ENCODE measurements at places on chromosomes 5 and 9. TPM values are rescaled to one million over a fixed set of nuclear protein-coding genes. Genes with fewer than 3 reads are reported as not detected.

The GRIN3A gene
- not detected for total RNA-seq

The NMUR2 gene
- not detected for total RNA-seq

The GLIPR2 gene
- 17.0 TPM for total RNA-seq

The BTNL9 gene
- total RNA-seq, result 0.41 TPM

The PCDHGA12 gene
- total RNA-seq, result 0.10 TPM

DNA sequence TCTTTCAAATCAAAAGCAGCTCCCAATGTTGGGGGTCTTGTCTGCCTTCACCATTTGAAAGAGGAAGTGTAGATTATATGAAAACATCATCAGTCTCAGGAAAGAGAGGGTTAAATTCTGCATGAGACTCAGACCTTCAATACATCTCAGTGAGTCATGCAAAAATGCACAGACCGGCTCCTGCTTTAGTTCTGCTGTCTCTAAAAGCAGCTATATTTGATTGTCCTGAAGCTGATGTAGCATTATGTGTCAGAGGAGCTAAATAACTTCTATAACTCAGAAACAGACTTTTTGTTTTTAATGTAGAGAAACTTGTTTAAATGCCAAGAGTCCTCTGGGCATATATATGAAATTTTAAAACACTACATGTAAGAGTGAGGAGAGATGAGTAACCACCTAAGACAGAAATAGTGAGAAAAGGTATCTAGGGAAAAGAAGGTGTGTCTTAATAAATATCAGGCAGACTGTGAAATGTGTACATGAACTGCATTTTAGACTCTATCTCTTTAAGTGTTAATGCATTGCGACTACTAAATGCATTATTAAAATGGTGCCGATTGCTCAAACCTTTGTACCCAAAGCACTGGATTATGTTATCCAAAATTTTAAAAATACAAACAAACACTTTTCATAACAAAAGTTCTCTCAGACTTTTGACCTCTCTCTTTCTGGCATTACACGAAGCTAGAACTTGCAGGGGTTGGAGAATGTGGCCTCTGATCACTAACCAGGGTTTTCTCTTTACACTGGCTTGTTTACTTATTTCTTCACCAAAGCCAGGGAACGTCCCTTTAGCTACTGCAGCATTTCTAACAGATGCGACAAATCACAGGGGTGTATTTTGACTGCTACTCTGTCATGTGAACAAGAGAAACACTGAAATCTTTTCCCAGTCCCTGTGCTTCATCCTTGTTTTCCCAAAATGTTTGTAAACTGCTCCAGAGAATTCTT is 302.3 kb downstream of the ARL15 start:
- no peak for DNase-seq

- no peak for DNase-seq
These were observed 105.1 kb downstream of the PSD2 start for GRCh38 chr5:139900546-139901250.

DNA sequence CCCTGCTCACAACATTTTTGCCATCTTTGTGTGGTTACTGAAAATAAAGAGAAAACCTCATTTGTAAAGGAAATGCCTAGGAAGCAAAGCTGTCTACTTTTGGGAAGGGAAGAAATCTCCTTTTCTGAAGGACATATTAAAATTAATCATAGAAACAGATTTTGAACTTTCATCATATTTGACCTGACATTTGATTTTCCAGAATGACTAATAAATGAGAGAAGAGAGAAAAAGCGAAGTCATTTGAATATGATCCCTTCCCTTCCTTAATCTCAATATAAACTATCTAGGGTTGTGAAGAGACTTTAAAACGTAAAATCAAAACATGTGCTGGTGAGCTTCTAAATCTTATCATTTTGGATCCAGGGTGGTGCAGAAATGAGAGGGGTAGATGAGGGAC is 66.3 kb downstream of the FEM1C start:
- DNase-seq, result no peak

DNA sequence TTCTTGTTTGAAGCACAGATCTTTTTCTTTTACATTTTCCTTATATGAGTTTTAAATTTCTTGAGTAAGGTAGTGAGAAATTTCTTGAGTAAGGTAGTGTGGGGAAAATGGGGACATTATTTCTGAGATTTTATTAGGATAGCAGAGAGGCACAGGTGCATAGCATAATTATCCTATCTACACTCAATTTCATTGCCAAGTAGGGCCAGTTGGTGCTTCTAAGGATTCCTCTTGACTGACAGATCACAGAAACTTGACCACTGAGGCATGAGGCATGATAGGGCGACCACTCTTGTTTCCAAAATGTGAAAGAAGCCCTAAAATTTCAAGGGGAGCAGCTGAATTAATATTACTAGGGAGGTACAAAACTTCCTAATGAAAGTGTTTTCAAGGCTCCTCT is 31.4 kb upstream of the TMC1 start:
- DNase-seq, result no peak

DNA sequence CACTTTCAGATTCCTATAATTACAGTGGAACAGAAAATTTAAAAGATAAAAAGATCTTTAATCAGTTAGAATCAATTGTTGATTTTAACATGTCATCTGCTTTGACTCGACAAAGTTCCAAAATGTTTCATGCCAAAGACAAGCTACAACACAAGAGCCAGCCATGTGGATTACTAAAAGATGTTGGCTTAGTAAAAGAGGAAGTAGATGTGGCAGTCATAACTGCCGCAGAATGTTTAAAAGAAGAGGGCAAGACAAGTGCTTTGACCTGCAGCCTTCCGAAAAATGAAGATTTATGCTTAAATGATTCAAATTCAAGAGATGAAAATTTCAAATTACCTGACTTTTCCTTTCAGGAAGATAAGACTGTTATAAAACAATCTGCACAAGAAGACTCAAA is 29.5 kb downstream of the ZFYVE16 start:
- DNase-seq, result no peak

DNA sequence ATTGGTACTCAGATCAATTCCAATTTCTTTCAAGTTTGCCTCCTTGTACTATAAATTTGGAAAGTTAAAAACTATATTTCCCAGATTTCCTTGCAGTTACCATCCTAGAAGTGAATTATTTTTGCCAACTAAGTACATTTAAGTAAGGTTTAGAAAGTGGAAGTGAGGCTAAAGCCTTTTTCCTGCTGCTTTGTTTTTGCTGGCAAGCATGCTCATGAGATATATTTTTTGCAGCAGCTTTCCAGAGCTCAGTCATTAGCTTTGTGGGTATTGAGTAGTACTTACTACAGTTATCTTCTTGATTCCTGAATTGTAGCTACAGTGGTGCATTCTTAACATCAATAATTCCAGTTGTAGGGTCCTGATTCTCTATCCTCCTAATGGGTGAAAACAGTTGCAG is 3.5 kb upstream of the BTF3 start:
- DNase-seq, result no peak

DNA sequence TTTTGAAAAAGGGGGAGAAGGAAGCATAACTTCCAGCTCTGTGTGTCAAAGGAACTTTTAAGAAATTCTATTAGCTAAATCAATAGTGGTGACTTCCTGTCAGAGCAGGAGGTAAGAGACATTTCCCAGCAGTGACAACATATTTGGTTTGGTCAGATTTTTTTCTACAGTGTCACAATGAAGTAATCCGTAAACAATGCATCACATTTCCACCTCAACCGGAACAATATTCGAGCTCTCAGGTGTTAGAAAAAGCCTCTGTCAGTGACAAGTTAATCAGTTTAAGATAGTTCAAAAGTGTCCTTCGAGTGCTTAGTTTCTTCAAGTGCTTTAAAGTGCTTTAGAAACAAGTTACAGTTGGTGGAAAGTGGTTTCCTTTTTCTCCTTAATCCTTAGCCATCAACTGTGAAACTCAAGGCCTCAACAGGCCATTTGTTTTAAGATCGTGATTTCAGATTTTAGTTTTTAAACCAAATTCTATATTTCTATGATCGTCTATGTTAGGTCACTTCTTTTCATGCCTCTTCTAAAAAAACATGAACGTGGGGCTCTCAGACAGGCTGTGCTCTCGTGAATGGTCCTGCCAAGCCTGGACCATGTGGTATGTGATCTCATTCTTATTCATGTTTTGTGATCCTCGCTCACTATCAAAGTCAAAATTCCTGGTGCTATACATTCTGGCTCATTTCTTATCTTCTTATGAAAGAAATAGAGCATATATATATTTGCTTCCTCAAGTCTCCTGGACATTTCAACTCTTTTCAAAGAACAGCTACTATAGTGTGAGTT is 181.9 kb upstream of the HMHB1 start:
- no peak for DNase-seq

DNA sequence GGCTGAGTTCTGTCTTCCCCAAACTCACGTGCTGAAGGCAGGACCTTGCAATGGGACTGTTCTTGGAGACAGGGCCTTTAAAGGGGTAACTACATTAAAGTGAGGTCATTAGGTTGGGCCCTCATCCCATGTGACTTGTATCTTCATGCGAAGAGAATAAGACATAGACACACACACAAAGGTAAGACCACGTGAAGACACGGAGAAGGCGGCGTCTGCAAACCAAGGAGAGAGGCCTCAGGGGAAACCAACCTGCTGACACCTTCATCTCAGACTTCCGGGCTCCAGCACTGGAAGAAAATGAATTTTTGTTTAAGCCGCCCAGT is 50.7 kb upstream of the KCNMB1 start:
- DNase-seq, result no peak

DNA sequence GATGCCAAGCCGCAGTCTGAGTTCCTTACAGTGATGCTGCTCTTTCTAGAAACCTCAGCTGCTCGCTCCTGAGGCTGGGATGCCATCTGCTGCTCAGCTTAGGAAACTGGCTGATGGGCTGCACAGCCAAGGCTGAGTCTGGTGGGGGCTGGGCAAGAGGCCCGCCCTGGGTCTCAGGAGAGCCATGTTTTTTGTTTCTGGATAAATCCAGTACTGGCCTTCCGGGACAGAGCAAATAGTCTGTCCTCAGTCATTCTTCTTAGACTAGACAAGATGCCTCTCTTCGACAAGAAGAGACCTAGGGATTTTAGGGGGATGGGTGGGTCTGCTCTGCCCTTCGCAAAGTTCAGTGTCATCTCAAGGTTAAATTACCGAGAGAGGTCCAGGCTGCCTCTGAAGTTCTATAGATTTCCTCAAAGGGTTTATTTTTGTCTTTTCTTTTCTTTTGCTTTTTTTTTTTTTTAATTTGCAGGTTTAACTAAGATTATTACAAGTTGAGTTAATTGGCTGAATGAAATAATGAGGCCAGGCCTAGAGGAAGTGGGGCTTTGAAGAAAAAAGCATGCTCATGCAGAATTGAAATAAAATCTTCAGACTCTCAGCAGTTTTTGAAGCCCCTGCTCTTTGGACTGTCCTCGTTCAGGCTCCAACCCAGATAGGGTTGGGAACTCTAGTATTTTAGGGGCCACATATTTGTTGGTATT is 30.6 kb upstream of the MATR3 start:
- peak; percentile 67 for DNase-seq

DNA sequence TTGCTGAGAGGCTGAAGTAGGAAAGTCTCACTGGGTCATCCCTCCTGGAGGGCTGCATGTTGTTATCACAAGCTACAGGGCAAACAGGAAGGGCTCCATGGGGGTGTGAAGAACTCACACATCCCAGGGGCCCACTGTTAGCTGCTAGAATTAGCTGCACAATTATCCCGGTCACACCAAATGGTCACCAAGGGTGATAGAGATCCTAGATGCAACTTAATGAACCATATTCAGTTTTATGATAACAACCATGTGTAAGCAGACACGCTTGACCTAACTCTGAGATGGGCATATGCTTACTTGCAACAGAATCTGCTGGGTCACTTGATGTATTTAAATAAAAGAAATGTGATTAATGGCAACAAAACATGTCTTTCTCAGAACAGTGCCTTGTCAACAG is 143.5 kb upstream of the C6 start:
- no peak for DNase-seq

DNA sequence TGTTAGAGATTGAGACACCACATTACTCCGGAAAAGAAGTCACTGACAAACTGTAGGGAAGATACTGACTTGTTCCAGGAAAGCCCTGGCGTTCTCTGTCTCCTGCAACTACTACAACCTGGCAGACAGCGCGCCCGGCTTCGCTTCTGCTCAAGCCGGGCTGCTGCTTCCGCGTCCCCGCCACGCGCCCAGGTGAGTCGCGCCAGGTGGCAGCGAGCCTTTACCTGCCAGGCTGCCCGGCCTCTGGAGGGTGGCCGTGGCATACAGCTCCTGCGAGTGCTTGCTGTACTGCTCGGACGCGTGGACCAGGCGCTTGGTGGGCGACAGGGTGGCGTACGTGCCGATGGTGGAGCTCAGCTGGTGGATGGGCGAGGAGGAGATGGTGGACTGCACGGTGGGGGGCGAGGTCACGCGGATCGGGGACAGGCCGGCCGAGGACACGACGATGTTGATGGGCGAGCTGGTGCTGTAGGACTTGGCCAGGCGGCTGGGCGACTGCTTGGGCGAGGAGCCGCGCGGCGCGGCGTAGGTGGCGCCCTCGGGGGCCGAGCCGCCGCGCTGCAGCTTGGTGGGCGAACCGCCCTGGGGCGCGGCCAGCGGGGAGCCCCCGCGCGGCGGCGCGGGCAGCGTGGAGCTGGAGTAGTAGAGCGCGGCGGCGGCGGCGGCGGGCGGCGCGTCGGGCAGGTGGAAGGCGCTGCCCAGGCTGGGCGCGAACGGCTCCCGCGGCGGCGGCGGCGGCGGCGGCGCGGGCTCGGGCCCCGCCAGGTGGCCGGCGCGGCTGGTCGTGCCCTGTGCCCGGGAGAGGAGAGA is 519.6 kb downstream of the CTNND2 start:
- DNase-seq, result no peak

- DNase-seq, result no peak
These were observed 49.7 kb downstream of the ACTBL2 start for GRCh38 chr5:57432876-57433275.

- no peak for DNase-seq
These were observed 94.6 kb downstream of the SEMA6A start for GRCh38 chr5:116479776-116480675.

DNA sequence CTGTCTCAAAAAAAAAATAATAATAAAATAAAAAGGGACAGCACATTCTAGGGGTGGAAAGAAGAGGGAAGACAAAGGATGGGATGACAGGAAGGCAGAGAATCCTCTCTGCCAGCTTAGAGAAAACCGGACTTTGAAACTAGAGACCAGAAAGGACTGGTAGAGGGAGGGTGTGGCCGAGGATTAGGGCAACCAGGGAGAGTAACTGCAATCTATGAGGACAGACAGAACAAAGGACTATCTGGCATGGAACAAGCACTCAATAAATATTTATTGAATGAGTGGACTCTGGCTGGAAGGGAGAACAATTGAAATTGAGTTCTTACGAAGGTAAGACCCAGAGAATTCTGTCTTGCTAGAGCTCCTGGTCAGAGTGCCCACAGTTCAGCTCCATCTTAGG is 2.4 kb downstream of the GBA2 start:
- DNase-seq, result no peak

DNA sequence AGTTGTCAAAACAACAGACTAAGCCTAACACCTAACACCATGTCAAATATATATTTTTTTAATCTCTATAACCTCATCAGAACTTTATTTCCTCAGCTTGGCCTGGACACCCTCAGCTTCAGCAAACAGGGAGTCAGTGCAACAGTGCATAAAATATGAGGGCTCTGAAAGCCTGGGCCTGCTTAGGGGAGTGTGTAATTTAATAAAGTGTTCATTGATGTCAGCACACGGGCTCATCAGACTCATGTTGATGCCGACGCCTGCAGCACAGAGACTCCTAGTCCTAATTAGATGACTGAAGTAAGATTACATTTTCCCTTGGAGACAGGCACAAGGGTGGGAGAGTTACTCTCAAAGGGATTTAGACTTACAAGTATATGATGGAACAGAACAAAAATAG is 37.8 kb downstream of the CDH10 start:
- DNase-seq, result no peak

Measured in activated naive CD4-positive, alpha-beta T cell treated with anti-CD3 and anti-CD28 coated beads, Interleukin-2, amount 50 U/mL, for 72 hours (primary cell).